ENCODE measurements at places on chromosomes 1 and 21.

DNA sequence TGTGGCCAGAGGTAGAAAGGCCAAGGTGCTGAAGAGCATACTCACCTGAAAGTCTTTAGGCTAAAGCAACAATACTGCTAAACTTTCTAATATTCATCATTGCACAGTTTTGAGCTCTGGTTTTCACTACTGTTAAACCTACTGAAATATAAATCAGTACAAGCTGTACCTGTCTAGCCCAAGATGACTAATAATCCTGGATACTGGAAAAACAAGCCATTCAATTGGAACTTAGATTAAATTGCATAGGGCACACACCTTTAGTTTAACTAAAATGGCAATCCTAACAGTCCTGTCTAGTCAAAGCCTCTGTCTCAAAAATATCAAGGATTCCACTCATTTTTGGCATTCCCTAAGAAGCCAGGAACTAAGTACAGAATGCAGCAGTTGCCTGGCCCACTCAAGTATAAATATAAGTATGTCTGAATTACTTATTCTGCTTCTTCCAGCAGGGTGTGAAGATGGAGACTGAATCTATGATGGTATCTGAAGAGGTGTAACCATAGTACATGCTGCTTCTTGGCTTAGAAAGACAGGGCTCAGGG, 3.1 kb downstream of the CHML start:
- no peak for DNase-seq

DNA sequence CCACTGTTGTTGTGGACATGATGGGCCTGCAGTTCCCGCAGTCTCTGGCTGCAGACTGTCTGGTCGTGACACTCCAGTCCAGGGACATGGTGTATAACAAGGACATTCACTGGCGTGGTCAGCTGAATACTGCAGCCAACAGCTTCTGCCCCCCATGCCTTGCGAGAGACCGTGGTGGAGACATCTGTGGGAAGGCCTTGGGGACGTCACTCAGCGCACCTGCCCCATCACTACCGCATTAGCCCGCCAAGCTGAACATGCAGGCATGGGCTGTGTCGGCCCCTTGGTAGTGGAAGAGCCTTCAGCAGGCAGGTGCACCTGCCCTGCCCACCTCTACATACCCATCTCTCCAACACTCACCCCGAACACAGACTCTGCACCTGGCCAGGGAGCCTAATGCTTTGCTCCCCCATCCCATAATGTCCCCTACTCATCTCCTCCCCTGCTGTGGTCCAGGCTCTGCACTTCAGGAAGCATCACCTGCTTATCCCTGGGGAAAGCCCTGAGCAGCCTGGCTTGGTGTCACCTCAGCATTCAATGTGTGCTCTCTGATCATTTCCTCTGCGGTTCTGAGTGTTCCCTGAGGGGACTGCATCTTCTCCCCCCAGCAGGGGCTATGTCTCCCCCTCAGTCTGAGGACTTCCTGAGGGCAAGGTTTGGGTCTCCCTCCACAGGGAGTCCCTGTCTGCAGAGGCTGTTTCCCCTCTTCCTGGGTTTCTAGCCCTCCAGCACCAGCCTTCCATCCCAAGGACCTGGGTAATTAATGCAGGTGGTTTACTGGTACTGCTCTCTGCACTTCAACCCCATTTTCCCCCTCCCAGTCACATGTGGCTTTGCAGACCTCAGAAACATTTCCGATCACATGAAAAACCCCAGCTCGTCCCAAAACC, 3.2 kb downstream of the PGLYRP4 start:
- no peak for DNase-seq

GRCh38 chr1:27258598-27258997, 24.2 kb downstream of the WDTC1 start:
- no peak for DNase-seq

DNA sequence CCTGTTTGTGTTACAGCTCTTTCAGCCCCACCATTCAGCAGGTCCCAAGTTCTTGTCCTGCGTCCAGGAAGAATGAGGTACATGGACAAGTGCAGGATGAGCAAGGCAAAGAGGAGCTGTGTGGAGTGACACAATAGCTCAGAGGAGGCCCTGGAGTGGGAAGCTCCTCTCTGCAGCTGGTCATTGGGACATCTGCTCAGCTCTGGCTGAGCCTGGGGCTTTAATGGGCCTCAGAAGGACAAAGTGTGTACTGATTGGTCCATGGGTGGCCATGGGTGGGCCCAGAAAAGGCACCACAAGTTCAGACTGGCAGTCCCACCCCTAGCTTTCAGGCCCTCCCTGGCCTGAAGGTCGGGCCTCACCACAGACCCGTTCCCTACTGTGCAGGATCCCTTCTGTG, 14.7 kb upstream of the HYI start:
- DNase-seq: no peak

DNA sequence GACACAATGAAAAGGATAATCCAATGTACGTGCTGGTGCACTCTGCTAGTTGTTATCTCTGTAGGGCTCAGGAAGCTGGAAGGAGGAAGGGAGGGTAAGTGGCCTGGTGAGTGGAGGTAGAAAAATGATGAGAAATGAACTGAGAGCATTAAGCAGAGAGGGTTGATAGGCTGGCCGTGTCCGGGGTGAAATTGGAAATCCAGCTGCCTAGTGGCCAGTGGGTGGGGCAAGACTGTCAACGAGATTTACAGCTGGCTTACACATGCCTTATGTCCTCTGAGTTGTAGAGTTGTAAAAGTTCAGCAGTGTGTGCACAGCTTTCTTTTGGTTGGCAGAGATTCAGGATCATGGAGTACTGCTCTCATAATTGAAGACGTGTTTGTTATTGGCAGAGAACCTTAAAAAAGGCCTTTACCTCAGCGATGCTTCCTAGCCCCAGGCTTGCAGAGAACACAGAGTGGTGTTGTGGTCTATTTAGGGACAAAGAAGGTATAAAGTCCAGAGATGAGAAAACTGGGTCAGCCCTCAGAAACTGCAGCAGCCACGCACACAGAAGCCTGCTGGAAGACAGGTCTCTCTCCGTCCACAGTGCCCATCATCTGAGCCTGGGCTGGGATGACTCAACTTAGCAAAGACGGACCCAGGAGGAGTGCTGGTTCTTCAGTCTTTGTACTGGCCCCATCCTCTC, 132.4 kb downstream of the EDEM3 start:
- DNase-seq: no peak

GRCh38 chr1:172698224-172698623, 39.3 kb downstream of the FASLG start:
- no peak for DNase-seq

DNA sequence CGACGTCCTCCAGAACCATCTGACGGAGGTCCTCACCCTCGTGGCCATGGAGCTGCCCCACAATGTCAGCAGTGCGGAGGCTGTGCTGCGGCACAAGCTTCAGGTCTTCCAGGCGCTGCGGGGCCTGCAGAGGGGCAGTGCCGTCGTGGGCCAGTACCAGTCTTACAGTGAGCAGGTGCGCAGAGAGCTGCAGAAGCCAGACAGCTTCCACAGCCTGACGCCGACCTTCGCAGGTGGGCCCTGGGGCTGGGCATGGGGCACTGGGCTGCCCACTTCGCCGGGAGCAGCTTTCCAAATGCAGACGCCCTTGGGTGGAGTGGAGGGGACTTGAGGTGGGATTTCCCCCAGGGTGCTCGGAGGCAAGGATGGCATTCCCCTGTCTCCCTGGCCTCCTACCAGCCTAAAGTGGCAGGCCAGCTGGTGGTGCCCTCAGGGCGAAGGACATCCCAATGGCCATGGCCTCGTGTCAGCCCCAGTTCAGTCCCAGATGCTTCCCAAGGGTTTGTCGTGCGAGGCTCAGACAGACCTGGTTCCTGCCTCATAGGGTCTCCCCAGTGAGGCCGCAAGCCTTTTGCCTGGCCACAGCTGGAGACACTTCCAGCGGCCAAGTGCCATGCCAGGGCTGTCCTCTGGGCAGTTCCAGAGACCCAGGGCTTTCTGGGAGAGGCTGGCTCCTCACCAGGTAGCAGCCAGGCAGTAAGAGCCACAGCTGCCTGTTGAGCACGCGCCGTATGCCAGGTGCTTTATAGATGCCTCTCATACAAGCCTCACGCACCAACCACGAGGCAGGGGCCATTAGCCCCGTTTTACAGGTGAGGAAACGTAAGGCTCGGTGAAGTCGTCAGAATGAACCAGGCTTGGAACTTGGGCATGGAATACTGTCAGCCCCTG, 27.8 kb downstream of the H6PD start:
- no peak for DNase-seq

DNA sequence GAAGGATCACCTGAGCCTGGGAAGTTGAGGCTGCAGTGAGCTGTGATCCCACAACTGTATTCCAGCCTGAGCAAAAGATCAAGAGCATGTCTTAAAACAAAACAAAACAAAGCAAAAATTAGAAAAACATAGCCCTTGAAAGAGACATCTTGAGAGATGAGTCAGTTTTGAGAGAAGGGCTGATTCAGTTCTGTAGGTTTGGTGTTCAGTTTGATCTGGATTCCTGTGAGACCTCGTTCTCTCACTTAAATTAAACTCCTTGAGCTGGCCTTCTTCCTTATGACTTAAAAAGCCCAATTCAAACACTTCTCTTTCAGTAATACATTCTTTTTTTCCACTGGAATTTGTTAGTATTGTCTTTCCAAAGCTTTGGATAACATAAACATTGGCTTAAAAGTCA, 164.2 kb downstream of the NRIP1 start:
- DNase-seq: no peak

- no peak for DNase-seq
Measured at GRCh38 chr1:56501888-56502287, 77.5 kb downstream of the PLPP3 start.

- no peak for DNase-seq
Measured at GRCh38 chr1:54375712-54376429, 30.3 kb downstream of the SSBP3 start.

GRCh38 chr1:233689017-233689747, 75.3 kb downstream of the KCNK1 start:
- DNase-seq: no peak

DNA sequence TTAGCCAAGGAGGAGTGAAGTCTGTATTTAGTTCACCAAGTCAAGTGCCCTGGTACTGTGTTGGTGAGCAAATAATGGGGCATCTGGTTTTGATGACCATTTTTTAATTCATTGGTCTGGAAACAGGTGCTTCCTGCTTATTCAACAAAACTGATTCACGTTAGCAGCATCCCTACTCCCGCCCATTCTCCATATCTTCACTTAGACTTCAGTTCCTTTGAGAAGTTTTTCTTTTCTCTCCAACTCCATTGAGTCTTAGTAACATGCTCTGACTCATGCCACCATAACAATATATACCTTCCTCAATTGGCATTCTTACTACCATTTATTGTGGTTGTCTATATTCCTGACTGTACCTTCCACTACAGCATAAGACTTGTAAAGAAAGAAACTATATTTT, 468.9 kb downstream of the DPYD start:
- no peak for DNase-seq

GRCh38 chr1:152252157-152252556, 28.2 kb upstream of the HRNR start:
- no peak for DNase-seq

All from stimulated activated CD4-positive, alpha-beta T cell treated with anti-CD3 and anti-CD28 coated beads, Interleukin-12 subunit alpha, Interleukin-12 subunit beta, amount 100 ng/mL, for 24 hours (primary cell).